ENCODE measurements at places on chromosomes 5 and 9.

- no peak for DNase-seq
Measured at GRCh38 chr9:97831843-97832636, 21.0 kb upstream of the FOXE1 start.

DNA sequence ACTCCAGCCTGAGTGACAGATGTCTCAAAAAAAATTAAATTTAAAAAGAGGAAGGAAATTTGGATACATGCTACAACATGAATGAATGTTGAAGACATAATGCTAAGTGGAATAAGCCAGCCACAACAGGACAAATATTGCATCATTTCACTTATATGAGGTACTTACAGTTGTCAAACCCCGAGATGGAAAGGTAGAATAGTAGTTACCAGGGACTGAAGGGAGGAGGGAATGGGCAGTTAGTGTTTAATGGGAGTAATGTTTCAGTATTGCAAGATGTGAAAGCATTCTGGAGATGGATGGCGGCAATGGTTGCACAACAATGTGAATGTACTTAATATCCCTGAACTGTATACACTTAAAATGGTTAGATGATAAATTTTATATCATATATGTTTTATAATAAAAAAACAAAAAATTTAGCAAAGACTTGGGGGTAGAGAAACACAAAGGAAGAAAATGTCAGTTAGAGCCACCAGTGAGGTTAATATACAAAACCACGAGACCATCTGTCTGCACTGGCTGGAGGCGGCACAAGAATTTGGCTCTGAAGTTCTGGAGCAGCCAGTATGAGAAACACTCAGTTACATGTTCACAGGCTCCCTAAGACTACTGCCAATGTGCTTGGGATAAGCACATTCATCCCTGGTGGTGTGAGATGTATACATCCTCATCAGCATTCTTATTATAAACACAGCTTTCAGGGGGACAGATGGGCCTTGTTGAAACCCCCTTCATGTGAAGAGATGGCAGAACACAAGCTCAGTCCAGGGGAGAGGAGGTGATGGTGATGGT, 37.0 kb upstream of the RPS23 start:
- DNase-seq, result no peak

DNA sequence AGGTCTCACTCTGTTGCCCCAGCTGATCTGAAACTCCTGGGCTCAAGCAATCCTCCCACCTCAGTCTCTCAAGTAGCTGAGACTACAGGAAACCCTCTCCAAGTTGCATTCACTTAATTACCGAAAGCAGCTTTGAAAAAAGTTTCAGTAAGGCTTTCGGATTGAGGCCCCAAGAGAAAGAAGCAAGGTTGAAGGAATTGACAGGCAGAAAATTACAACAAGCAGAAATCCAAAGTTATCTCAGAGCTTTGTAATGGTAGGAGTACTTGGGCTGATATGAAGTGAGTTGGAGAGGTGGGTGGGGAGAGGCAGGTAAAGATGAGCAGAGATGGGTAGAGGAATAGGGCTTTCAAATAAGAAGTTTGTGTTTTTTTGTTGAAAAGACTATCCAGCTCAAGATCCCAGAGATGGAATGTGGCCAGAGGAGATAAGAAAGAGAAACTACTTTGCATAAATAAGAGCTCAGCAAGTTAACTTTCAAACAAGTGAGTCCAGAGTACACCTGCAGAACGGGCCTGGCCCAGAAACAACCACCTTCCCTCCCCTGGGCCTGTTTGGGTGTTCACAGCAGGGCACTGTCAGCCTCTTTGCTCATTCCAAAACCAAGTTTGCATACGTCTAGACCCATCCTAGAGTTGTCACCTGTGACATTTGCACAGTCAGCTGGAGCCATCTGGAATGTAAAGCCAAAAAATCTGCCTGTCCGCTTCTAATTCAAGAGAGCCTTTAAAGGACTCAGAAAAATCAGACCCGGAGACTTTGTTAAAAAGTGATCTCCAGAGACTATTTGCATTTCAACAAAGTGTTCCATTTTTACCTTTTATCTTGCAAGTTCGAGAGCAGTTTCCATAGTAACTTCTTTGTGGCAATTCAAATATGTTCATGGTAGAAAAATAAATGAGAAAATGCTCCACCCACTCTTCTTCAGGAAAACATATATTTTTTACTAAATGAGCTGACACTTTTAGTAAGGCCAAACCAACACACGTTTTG, 2.2 kb upstream of the CLINT1 start:
- DNase-seq, result no peak

- no peak for DNase-seq
Measured at GRCh38 chr5:140220032-140220697, 45.2 kb downstream of the CYSTM1 start.

GRCh38 chr5:14495301-14495700, 86.3 kb upstream of the OTULINL start:
- no peak for DNase-seq

DNA sequence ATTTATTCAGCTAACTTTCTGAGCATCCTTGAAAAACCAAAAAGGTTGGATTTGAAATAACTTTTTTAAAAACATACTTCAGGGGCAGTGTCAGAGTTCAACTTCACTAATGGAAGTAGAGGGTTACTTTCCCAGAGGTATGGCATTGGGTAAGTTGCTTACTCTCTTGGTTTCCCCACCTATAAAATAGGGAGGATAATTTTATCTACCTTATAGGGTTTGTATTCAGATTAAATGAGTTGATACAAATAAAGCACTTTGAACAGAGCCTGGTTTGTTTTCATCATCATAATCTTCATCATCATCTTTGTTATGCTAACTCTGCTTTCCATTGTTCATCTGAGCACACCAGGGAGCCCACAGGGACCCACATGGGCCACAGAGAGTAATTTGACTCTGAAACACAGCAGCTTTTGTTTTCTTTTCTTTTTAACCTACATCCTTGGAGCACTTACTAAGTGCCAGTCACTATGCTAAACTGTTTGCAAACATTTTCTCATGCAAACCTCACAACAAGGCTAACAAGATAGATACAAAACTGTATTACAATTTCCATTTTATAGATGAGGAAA, 179.1 kb upstream of the SLC24A2 start:
- no peak for DNase-seq

DNA sequence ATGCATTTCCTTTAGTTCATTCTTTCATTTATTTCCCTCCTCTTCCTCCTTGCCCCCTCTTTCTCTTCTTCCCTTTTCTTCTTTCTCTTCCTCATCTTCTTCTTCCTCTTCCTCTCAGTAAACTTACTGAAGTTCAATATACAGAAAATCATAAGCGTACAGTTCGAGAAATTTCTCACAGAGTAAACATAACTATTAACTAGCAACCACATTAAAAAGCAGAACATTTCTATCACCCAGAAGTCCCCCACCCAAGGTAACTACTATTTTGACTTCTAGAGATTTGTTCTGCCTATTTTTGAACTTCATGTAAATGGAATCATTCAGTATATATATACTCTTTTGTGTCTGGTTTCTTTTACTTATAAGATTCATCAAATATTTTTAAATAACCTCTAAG, 48.2 kb downstream of the TNFAIP8 start:
- no peak for DNase-seq

DNA sequence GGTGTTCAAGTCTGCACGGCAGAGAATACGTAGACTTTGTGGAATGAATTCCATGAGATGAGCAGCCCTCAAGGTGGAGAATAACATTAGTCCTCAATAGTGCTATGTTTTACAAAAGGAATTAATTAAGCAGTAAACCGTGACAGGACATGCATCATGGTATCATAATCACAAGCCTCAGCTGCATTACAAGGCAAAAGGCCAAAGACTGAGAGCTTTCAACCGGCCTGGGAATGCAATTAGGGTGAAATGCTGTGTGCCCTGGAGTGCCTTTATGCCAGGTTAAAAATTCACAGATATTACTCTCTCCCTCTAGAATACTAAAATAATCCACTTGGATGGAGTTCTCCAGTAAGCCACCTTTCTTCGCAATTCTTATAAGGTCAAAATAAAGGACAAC, 270.6 kb downstream of the MLLT3 start:
- DNase-seq, result no peak

DNA sequence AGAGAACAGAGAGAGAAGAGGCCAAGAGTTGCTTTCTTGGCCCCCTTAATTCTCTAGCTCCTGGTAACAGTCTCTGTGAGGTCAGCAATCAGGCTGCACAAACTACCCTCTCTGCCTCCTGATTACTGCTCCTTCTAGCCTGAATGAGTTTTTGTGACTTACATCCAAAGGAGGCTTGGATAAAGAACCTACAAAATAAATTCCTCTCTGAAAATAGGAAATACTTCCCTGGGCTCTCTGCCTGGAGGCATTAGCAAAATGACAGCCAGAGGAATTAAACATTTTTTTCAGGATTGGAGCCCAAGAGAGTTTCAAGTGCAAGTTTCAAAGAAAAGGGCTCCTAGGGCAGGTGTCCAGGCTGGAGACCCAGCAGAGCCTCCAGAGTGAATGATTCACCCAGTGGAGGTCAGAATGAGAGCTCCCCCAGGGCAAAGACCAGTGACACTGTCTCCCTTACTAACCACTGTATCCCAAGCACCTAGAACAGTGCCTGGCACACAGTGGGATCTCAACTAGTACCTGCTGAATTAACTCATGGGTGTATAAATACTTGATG, 162.5 kb downstream of the SPOCK1 start:
- DNase-seq, result no peak

GRCh38 chr5:58446024-58446423, 13.9 kb downstream of the PLK2 start:
- DNase-seq, result no peak

- no peak for DNase-seq
Measured at GRCh38 chr5:150599917-150600511, 40.4 kb upstream of the SYNPO start.

GRCh38 chr5:137273511-137273910, 225.6 kb downstream of the SPOCK1 start:
- no peak for DNase-seq

GRCh38 chr5:130871346-130872086, 293.5 kb downstream of the HINT1 start:
- DNase-seq, result peak; percentile 14

- DNase-seq, result no peak
Measured at GRCh38 chr9:30519756-30520155, 1864.7 kb upstream of the ACO1 start.

DNA sequence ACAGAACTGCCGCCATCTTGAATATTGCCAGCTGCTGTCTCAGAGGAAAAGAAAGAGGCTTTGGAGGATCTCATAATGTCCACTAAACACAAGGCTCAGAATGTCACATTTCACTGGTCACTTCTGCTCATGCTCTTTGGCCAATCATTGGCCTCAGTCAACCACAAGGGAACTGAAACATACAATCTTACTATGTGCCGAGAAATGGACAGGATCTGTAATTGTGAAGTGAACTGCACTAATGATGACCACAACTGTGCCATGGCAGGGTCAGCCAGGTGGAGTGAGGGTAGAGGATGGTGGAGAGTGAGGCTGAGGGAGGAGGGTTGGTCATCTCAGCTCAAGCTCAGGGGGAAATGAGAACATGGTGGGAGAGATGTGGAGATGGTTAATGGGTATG, 32.8 kb downstream of the GDNF start:
- no peak for DNase-seq

- no peak for DNase-seq
Measured at GRCh38 chr5:111043712-111044506, 27.6 kb upstream of the TSLP start.

- DNase-seq, result no peak
Measured at GRCh38 chr9:102779356-102779755, 215.8 kb upstream of the CYLC2 start.

DNA sequence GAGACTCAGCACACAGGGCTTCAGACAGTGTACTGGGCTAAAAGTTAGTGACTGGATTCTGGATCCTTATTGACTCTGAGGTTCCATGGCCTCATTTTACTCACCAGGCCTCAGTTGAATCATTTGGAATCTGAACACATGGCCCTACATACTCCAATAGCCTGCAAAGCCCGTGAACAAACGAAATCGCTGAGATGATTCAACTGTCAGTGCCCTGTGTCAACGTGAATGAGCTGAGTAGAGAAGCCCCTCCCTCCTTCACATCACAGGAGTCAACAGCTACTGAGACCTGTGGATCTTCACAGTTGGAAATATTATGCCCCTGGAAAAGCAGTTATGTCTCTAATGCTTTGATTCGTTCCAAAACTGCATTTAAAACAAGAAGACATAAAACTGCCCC, 429.3 kb downstream of the GADD45G start:
- DNase-seq, result no peak

GRCh38 chr5:153979028-153979783, 59.5 kb downstream of the FAM114A2 start:
- no peak for DNase-seq

GRCh38 chr5:6737043-6737941, 24.1 kb downstream of the TENT4A start:
- no peak for DNase-seq

DNA sequence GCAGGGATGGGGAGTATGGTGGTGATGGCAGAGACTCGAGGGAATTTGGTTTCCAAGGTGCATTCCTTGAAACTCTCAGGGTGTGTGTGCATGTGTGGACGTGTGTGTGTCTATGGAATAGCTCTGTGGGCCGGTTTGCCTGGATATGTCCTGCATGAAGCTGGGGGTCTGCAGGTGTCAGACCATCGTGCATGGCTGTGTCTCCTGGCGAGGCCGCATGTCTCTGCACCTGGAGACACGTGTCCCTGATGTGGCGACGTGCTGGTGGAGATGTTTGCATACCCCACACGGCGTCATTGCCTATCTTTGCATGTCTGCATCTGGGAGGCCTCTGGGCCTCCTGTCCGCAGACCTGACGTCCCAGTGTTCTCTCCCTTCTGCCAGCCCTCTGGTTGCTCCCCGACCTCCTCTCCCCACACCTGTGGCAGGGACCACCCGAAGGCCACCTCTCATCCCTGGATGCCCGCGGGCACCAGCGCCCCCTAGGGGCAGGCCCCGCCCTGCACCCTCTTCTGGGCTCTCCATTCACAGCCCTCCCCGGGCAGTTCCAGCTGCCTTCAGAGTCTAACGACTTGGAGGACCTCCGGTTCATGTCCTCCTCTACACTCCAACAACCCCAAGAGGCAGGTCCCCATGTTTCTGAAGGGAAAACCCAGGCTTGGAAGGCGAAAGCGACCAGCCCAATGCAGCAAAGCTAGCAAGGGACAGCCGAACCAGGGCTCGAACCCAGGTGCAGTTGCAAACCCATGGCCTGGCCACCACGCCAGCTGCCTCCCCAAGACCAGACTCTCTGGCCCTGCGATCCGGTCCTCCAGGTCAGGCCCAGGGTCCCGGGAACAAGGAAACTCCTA, 88.6 kb downstream of the LMX1B start:
- no peak for DNase-seq

DNA sequence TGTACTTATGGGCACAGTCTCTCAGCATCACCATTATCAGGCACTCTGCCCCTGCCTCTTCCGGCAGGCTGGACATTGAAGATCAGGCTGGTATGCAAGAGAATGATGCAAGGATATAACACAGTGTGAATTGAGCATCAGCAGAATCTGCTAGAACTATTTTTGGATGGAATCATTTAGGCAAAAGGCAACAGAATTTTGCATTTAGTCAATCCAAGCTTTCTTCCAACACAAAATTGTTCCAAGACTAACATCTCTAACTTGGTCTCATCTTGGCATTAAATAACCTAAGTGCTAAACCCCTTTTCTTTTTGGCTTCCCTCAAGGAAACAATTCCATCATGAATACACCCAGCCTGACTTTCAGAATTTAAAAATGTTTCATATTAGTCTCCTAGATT, 339.9 kb downstream of the PRELID2 start:
- DNase-seq, result no peak

All from T follicular helper cell (primary cell).